ENCODE measurements at places on chromosomes 16 and 17.

DNA sequence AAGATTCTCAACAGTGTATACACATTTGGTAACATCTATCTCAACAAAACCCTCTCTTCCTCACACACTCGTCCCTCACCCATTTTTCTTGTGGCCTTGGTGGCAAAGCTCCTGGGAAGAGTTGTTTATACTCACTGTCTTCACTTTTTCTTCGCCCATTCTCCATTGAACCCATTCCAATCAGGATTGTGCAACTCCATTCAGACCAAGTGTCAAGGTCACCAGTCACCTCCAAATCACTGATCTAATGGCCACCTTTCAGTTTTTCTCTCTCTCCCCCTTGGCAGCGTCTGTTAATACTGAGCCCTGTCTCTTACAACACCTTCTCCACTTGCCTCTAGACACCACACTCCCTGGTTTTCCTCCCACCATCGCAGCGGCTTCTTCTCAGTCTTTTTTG lies 8.6 kb upstream of the SLC13A5 start:
- no peak for DNase-seq

GRCh38 chr17:16943032-16943352 lies 28.9 kb downstream of the TNFRSF13B start:
- no peak for DNase-seq

DNA sequence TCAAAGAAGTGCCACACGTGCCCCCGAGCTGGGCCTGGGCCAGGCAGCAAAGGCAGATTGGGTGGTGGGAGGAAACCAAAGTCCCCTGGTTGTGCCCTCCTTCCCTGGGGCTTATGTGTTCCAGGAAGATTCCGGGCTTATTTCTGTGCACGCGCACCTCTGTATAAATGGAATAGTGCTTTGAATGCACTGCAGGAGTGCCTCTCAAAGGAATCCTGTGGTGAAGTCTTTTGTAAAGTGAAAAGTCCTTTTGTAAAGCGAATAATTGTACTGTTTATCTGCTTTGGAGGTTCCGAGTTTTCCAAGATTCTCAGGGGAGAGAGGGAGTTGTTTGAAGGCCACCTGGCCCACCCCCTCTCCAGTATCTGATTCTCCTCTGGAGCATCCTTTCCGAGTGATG lies 26.8 kb downstream of the C17orf75 start:
- DNase-seq, result no peak

GRCh38 chr17:51611585-51611984 lies 351.2 kb downstream of the UTP18 start:
- DNase-seq, result no peak

- DNase-seq, result no peak
These were observed 35.0 kb upstream of the MRC2 start for GRCh38 chr17:62592341-62593099.

DNA sequence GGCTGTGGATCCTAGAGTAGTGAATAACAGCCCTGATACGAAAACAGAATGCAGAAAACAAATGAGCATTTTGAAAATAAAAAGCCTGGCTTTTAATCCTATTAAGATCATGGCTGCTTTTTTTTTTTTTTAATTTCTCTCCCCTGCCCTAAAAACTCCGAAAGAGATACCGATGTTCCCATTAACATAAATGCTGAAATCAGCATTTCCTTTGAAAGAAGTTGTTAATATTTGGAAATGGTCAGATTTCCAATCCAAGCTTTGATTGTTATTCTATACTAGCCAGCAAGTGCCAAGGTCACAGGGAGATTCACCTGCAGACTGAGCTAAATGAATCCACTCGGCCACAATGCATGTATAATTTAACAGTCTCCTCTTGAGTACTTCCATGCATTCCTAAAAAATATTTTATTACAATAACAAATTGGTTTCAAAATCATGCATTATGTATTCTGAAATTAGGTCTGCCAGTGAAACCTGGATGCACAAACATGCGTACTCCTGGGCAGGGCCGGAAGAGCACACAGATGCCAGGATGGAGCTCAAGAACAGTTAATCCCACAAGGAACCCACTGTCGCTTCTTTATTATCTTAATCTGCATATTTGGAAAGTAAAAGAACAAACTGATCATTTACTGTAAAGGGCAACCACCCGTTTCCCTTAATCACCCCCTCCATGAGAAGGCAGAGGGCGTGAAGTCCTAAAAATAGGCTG lies 521.5 kb upstream of the ZFHX3 start:
- no peak for DNase-seq

DNA sequence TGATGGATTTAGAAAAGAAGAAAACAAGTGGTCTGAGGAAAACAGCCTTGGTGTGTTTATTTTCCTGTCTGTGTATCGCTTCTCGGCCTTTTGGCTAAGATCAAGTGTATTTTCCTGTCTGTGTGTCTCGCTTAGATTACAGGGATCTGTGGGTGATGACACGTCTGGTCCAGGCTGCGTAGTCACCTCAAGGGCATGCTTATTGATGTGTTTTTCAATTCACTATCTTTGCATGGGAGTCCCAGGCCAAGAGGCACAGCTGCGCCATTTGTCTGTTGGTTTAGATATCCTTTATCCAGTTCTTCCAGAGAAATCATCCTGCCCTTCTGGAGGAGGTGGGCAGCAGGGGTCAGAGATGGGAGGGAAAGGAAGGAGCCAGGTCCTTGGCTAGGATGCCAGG lies 47.1 kb upstream of the STH start:
- DNase-seq, result no peak

GRCh38 chr17:329784-330420 lies 22.7 kb downstream of the RPH3AL start:
- peak; percentile 62 for DNase-seq

GRCh38 chr16:8919089-8919933 lies 37.2 kb downstream of the LITAFD start:
- no peak for DNase-seq

DNA sequence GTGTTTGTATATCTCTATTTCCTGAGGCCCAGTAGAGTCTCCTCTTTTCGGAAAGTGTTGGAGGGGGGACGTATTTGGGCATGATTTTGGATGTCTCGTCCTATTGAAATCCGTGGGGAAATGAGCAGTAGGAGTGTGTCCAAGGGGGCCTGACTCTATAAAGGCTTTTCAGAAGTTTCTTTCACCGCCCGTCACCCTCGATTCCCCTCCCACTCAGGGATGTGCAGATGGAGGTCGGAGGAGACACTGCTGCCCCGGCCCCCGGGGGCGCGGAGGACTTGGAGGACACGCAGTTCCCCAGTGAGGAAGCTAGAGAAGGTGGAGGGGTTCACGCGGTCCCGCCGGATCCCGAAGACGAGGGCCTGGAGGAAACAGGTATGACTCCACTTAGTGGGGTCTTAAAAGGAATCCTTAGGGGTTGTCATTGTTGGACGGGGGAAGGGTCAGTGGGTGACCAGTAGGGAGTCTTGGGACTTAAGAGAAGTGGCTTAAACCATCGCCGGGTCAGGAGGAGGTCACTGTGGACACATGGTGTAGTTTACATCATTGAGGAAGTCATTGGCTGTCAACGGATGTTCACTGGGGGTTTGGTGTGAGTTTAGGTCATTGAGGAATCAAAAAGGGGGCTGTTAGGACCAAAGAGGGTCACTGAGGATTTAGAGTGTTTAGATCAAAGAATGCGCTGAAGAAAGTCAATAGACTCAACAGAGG lies 424 bp downstream of the MON1B start:
- DNase-seq, result peak; percentile 60

DNA sequence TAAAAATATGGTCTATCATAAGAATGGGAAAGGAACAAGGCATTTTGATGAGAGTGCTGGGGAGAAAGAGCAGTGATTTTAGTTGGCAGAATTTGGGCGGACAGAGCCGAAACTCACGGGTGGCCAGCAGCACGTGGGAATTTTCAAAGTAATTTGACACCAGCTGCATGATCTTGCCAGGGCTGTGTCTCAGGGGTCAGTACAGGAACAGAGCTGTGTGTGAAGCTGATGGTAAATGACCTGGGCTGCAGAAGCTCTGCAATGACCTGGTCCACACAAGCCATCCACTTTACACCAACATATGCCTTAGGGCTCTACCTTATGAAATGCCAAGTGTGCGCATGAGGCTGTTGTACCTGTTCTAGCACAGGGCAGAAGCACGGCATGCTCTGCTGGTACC lies 112.0 kb downstream of the ZFHX3 start:
- DNase-seq, result no peak

GRCh38 chr17:42559075-42559474 lies 2.9 kb upstream of the COASY start:
- DNase-seq, result no peak

- DNase-seq, result no peak
These were observed 37.7 kb downstream of the EPN2 start for GRCh38 chr17:19274893-19275292.

- DNase-seq, result no peak
These were observed 522 bp upstream of the POLDIP2 start for GRCh38 chr17:28357901-28358197.

DNA sequence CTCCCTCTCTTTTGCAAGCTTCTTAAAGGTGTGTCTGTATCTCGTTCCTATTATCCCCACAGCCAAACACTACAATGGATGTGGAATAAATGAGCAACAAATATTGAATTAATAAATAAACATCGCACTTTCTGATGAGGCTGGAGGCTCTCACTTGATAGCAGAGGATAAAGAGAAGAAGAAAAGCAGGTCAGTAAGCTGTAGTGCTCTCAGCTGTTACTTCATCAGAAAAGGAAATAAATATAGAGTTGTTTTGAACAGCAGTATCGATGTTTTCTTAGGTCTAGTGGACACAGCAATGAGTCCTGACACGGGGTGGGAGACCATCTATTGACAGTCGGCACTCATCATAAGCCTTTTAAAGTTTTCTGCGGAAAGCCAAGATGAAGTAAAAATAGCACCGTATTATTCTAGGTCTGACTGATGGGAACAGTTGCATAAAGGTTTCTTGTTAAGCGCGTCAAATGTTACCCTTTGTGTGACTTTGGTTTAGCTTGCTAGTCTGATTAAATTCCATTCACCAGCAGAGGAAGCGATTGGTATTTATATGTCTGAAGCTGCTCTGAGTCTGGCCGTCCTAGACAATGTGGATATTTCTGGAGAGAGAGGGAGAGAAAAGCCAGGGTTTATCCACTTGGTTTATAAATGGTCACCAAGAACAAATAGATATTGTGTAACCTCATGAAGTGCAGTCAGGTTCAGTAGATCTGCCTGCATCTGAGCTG lies 646.1 kb downstream of the CDH11 start:
- DNase-seq, result no peak

Data from common myeloid progenitor, CD34-positive (primary cell).